Hematopoietic multipotent progenitor cell treated with erythropoietin and hydrocortisone succinate and interleukin-3 and kit ligand, for 8 days (in vitro differentiated cells): ENCODE measurements at places on chromosomes 1 and 21.
A peak's percentile ranks its signal among the peaks of the same experiment; 100 is the strongest.

GRCh38 chr1:162230517-162230916 is 146.1 kb downstream of the SPATA46 start:
- no peak for DNase-seq

GRCh38 chr1:158818560-158818959 is 12.6 kb upstream of the MNDA start:
- DNase-seq, result peak; percentile 31

GRCh38 chr21:33950431-33951079 is 35.0 kb upstream of the ATP5PO start:
- no peak for DNase-seq

GRCh38 chr1:15915991-15916390 is 59.9 kb downstream of the ZBTB17 start:
- no peak for DNase-seq

DNA sequence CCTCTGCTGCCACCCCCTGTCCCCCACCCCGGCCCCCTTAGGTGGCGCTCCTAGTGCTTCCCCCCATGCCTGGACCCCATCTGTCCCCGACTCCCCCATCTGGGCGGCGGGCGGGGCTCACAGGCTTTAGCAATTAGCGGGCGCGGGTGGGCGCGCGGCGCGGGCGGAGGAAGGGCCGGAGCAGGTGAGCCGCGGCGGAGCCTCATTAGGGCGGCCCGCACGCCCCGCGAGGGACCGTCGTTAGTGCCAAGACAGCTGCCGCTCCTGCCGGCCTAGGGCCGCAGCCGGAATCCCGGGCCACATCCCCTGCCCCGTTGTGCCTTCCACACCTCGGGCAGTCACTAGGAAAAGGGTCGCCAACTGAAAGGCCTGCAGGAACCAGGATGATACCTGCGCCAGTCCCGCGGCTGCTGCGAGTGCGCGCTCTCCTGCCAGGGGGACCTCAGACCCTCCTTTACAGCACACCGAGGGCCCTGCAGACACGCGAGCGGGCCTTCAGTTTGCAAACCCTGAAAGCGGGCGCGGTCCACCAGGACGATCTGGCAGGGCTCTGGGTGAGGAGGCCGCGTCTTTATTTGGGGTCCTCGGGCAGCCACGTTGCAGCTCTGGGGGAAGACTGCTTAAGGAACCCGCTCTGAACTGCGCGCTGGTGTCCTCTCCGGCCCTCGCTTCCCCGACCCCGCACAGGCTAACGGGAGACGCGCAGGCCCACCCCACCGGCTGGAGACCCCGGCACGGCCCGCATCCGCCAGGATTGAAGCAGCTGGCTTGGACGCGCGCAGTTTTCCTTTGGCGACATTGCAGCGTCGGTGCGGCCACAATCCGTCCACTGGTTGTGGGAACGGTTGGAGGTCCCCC is 7.6 kb downstream of the OLIG2 start:
- no peak for DNase-seq

DNA sequence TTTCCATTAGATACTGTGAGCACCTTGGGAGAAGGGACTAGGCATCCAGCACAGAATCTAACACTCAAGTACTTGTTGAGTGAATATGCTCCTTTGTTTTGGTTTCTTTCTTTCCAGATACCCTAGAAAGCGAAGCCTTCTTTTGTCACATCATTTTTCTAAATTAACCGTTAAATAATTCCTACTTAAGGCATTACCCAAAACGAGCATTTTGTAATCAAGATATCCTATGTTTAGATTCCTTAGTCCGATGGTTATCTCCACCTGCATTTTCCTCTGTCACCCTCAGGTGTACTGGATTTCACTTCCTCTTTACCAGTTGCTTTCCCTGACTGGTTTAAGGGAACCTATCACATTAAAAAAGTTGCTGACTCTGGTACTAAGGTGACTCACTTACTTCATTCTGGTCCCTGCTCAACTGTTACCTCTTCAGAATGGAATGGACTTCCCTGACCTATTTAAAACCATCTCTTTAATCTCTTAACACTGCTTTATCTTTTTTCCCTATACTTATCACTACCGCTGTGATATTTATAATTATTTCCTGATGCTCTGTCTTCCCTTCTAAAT is 3.2 kb downstream of the B3GALNT2 start:
- no peak for DNase-seq

GRCh38 chr1:235160957-235161684 is at the start of gene RBM34:
RBM34 (minus strand) TSS chr1:235161250; CDS start chr1:235161226, 24 bp downstream.
- DNase-seq, result peak; percentile 90

DNA sequence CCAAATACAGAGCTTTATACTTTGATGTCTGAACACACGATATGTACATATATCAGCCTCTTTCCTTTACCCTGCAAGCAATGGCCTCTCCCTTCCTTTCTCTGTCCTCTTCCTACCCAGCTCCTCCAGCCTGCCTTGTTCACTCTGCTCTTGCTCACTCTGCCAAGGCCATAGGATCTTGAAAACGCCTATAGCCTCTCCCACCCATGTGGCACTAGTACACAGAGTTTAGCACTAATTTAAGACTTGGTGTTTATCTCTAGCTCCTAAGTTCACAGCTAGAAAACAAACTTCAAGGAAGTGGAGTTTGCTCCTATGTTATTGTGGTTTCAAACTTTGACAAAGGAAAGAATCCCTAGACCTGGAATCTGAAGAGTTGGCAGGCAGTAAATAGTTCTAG is 225.0 kb upstream of the RUNX1 start:
- no peak for DNase-seq

DNA sequence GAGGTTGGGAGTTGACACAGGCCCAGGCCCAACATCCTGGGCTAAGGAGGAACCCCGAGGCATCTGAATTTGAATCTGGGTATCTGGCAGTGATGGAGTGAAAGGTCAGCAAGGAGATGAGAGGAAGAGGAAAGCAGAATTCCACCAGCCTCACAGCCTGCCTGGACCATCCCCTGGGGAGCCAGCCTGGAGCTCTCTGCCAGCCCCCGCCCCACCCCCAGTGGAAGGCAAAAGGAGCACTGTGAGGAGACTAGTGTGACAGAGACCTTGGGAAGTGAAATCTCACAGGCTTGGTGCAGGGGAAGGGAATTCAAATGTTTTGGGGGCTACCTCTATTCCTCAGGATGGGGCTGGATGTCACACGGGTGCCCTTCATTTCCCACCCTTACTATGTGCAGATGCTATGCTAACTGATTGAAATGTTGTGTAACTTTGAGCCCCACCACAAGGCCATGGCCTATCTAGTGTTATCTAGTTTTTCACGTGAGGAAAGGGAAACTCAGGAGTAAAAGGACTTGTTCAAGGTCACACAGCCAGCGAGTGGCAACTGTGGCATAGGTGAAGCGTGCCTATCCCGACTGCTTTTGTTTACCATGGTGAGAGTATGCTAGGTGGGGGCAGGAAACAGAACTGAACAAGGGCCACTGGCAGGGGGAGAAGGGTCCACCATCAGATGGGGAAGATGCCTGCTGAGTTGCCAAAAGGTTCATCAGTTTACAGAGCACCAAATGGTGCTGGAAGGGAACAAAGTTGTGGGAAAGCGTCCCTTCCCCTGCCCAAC is 29.8 kb downstream of the AHDC1 start:
- DNase-seq, result no peak

DNA sequence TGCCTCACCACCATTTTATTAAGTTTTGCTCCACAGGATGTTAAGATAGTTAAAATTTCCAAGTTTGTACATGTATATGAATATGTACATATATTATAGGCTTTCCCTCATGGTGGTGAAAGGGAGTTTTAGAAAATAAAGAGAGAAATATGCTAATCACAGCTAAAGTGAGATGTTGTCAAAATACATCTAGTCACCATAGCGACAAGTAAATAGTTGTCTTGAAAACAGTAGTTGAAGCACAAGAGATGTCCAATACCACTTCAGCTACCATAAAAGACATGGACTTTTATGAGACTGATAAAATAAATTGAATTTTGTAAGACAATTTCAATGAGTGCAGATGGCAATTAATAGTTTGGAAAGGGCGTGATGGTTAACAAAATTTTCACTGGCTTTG is 1600.0 kb downstream of the BRINP3 start:
- DNase-seq, result no peak

GRCh38 chr1:100931716-100932115 is 35.8 kb downstream of the SLC30A7 start:
- DNase-seq, result no peak

DNA sequence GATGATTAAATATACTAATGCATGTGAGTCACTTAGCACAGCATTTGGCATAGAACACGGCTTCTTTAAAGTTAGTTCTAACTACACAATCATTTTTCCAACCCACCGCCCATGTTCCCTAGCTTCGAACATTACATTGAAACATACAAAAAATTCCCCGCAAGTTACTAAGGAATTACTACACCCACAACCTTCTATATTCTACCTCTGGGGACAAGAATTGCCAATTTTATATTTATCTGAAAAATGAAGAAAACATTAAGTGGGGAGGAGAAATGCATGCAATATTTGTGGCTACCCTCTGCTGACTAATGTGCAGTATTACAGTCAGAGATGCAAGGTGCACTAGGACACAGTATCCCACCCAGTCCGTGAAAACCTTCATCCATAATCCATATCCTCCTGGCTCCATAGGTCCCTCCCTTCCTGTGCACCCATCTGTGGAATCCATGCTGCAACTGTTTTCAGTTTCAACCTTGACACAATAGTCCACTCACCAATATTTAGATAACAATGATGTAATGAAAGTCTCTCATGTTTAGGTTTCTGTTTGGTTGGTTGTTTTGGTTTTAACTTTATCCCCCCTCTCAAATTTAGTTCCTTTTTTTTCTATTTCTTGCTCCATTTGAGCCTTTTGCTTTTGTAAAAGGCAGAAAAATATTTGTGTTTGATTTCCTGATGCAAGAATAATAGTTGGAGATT is 31.6 kb downstream of the RGS5 start:
- no peak for DNase-seq

GRCh38 chr21:18499761-18500376 is 96.3 kb upstream of the TMPRSS15 start:
- peak; percentile 56 for DNase-seq

- DNase-seq, result no peak
These were observed 12.8 kb downstream of the APP start for GRCh38 chr21:26157801-26158200.

GRCh38 chr1:114219172-114219868 is 65.7 kb upstream of the SYT6 start:
- DNase-seq, result no peak

DNA sequence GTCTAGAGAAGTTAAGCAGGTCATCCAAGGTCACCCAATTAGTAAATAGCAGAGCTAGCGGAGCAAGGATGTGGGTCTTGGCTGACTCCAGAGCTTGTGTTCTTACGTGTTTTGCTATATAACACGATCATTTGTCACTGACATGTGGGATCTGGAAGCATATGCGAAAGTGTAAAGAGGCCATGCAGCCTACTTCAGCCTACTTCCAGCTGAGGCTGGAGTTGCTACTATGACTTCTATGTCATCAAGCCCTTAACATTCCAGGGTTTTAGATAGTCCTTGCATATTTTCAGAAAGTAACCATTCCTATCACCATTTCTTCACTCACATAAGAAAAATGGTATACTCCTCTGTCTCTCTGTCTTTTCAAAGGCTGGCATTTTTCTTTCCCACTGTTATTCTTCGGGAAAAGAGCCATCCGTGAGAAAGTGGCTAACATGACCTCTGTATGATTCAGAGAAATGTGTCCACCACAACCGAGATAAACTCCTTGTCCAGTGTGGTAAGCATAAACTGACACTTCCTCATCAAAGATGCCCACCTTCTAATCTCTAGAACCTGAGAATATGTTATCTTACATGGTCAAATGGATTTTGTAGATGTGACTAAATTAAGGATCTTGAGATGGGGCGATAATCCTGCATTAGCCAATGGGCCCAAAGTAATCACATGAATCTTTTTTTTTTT is 24.0 kb upstream of the ABL2 start:
- DNase-seq, result no peak

DNA sequence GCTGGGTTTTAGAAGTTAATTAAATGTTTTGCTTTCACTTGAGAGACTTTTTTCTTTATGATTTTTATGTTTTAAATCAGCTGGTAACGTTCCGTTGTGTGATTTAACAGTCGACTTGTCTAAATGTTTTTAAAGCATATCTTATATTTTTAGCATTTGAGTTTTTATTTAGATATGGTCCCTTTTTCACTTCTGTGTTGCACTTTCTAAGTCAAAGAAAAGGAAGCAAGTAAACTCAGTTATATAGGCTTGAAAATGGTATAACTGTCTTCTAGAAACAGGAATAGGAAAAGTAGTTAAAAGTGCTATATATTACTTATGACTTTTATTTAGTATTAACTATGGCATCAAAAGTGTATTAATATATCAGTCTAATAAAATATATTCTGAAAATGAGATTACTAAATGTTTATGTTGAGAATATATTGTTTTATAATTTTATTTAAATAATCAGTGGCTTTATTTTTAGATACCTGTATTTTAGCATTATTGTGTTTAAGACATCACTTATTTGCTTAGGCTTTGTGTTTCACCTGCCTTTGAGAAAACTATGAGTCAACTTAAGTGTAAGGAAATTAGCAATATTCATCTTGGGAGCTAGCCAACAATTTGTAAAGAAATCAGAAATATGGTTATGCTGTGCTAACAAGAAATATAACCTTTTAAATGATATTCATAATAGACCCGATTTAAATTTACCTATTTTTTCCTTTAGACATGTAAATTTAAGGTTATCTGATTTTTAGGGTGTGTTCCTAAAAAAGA is 60.5 kb downstream of the RABGAP1L start:
- no peak for DNase-seq

- DNase-seq, result peak; percentile 62
These were observed at the start of gene SCP2 for GRCh38 chr1:52927212-52928014. SCP2 (plus strand) TSS chr1:52927276; CDS start chr1:52927397, 121 bp downstream.

GRCh38 chr1:5992814-5993555 is 760 bp upstream of the NPHP4 start:
- DNase-seq, result no peak

- DNase-seq, result no peak
These were observed 85.1 kb downstream of the CLDN17 start for GRCh38 chr21:30081506-30081905.

DNA sequence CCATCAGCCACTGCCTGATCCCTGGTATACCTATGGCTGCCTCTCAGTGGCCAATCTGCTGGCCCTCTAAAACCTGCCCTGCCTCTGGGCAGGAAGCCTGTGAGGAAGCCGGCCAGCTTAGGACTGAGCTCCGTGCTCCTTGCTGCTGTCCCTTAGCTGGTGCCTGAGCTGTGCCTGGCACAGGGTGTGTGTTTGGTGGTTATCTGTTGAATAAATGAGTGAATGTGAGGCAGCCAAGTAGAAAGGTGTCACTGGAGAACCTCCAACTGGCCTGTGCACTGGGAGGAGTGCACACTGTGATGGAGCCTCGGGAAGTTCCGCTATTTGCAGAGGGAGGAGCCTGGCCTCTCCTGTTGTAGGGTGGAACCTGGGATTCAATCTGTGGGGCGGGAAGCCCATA is 63.4 kb upstream of the STUM start:
- no peak for DNase-seq

- DNase-seq, result no peak
These were observed 88.2 kb upstream of the ABCD3 start for GRCh38 chr1:94329986-94330385.

GRCh38 chr1:102252731-102253505 is 256.2 kb upstream of the OLFM3 start:
- DNase-seq, result no peak

GRCh38 chr1:30410153-30410851 is 313.1 kb downstream of the MATN1 start:
- no peak for DNase-seq

GRCh38 chr1:246139745-246140182 is 367.3 kb downstream of the SMYD3 start:
- no peak for DNase-seq
